AG08396 (cell line): ENCODE measurements at places on chromosomes 12 and 14.
A peak's percentile ranks its signal among the peaks of the same experiment; 100 is the strongest.

GRCh38 chr12:16349131-16349460, 1.7 kb downstream of the MGST1 start:
- DNase-seq, result peak; percentile 55

DNA sequence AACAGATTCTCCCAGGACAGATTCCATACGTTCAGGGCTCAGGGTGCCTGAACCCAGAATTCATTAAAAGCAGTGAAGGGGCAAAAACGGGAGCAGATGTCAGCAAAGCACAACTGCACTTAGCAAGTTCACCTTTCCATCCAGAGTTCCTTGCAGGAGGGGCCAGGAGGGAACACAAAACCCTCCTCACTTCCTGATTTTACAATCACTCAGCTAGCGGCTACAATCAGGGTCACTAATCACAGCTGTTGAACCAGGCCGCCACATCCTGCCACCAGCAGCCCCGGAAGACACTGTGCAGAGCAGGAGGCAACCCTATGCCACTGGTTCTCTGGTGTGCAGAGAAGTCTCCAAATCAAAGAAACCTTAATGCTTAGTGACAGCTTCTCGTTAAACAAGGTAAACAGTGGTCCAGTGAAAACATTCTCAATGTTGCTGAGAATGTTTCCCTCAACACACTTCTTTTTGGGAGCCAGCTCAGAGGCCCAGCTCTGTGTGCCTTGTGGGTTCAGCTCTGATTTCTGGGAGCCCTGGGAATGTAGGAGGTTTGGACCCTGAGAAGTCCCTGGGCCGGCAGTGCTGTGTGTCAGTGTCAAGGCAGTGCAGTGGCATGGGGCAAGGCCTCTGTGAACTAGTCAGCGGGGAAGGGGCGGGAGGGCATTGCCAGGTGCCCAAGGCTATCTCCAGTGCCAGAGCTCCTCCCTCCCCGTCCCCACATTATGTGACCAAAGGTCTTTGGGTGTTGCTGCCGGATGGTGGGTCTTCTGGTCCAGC, 54.5 kb downstream of the VCPKMT start:
- DNase-seq, result no peak

DNA sequence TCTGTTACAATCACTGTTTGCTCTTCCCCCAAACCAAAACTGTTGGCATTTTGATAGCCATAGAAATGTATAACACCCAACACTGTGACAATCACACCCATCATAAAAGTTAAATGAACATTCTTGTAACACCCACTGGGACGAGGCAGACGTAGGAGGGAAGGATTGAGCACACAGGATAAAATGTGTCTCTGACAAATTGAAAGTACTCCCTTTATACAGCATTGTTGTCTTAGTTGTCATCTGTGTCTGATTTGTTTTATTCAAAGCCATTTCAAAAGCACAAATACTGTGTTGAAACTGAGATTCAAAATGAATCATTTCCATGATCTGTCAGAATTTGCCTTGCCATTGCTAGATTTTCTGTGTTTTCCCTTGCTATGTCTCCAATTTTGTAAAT, 436.3 kb downstream of the TMTC2 start:
- no peak for DNase-seq

GRCh38 chr14:94177806-94178205, 3.7 kb downstream of the PPP4R4 start:
- DNase-seq, result no peak

DNA sequence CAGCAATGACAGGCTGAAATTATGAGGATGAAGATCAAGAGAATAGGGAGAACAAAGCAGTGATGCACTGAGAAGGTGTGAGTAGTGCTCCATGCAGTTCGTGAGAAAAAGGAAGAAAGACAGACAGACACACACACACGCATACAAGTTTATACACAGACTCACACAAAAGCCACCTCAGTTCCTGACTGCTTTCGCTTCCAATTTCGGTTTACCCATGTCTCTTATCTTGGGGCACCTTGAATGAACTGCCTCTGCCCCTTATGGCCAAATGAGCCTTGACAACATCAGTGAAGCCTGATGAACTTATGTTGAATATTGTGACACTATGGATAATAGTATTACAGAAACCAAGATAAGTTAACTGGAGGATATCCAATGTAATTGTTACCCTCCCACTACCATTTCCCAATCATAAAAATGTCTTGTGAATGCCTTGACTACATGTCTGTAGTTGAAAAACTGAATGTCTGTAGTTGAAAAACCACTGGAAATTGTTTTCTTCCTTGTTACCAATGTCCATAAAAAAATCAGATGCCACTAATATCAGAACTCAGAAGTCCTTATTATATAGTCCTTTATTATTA, 380.4 kb upstream of the DDHD1 start:
- no peak for DNase-seq

GRCh38 chr12:57027805-57028153, 11.4 kb upstream of the TAC3 start:
- no peak for DNase-seq

DNA sequence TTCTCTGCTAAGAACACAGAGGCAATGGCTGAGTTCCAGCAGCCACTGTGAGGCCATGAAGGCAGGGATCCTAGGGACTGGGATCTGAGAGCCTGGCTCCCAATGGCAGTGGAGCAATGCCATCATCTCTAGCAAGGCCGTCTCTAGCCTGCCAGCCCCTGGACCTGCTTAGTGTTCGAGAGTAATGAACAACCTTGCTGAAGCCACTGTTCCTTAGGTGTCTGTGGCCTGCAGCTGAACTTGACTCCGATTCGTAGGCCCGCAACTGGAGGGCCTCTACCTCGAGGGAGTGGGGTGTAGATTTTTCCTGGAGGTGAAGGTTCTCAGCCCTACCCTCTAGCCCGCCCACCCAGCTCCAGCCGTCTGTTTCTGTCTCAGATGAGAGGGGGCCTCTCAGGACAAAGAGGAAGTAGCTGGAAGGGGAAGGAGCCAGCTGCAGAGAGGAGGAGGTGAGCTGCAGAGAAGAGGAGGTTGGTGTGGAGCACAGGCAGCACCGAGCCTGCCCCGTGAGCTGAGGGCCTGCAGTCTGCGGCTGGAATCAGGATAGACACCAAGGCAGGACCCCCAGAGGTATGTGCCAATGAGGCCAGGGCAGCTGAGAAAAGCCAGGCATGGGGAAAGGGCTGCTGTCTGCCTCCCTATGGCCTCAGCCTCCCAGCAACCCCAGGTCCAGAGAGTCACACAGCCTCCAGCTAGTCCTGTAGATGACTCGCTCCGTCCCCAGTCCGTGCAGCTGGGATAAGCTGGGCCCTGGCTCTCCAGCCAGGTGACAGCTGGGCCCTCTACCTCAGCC, at the start of gene PLD4:
Gene PLD4 (plus strand): TSS at position 459 of the 793 bp plus-strand sequence. CDS start 2,262 bp downstream, outside the sequence.
- no peak for DNase-seq

DNA sequence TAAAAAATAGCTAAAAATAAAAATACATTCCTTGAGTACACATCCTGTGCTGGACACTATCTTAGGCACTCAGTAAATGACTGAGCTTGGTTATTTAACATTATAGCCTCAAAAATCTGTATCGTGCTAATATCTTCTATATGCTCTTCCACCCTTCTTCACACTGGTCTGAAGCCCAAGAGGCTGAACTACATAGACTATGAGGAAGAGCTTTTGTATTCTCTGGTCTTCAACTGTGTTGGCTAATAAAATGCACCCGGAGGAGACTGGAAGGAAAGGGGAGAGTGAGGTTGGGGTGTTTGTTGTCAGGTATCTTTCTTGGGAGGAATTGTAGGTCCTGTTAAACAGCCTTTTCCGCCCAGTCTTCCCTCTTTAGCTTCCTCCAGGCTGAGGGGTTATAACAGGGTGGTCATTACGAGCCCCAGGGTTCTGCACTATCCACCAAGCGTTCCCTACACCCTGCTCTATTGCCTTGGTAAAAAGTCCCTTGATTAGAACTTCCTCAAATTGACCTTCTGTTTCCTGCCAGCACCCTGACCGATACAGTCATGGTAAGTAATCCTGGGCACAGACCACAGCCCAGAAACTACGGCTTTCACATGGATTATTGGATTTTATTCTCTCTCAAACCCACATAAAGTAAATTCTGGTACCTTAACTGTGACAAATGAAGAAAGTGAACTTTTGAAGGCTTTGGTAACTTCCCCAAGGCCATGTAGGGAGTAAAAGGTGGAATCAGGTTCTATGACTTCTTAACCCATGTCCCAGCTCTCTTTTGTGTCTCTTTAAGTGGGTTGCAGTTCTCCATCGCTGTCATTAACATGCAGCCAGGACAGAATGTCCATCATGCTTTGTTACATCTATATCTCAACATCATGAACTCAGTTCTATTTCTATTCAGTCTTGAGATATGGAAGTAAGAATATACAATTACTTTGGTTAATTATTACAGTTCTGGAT, 71.3 kb downstream of the PTHLH start:
- DNase-seq, result no peak
